Progenitor cell of endocrine pancreas (in vitro differentiated cells): ENCODE measurements at places on chromosomes 13 and 19. TPM values are rescaled to one million over a fixed set of nuclear protein-coding genes. Genes with fewer than 3 reads are reported as not detected.

DNA sequence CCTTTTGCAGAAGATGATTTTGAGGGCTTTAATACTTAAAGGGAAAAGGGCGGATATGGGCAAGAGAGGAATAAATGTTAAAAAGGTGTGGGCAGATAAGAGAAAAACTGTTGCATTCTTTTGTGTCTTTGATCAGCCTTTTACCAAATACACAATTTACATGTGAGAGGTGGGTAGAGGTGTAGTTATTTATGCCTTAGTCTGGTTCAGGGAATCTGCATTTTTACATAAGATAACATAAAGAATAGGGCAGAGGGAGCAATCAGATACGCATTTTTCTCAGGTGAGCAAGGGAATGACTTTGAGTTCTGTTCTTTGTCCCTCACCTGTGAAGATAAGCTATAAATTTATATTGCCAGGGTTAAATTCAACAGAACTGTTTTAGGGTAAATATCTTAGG, 708.4 kb upstream of the SLITRK1 start:
- no peak overlapping the region for H3K27ac ChIP-seq
- H3K4me1 ChIP-seq = peaks cover 13% of the 10 kb centered on the region
- DNase-seq = no peak
- H3K4me3 ChIP-seq = no peak overlapping the region
- no peaks in the 10 kb centered on the region for H3K36me3 ChIP-seq
- H3K27me3 ChIP-seq = no peaks in the 10 kb centered on the region

Gene GAPDHS
- not detected in 2 replicates for total RNA-seq

DNA sequence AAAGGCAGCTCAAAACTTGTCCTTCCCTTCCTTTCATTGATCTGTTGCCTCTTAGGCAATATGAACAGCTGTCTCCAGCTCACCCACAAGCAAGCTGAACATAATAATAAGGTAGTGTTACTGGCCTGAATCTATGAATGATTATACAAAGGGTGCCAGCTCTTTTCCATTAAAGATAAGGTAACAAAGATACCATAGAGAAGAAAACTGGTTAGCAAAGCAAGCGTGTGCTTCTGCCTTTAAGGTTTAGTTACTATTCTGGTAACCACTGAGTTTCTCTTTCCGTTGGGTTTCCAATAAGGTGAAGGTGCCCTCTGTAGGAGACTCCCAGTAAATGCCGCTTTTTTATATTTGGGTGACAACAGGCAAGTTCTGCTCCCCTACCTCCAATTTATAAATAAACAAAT, 12.1 kb upstream of the DACH1 start:
- no peak overlapping the region for H3K4me3 ChIP-seq
- H3K27ac ChIP-seq = peak overlapping the region; percentile 57
- DNase-seq = no peak
- peaks cover 4% of the 10 kb centered on the region for H3K36me3 ChIP-seq
- no peaks in the 10 kb centered on the region for H3K27me3 ChIP-seq

DNA sequence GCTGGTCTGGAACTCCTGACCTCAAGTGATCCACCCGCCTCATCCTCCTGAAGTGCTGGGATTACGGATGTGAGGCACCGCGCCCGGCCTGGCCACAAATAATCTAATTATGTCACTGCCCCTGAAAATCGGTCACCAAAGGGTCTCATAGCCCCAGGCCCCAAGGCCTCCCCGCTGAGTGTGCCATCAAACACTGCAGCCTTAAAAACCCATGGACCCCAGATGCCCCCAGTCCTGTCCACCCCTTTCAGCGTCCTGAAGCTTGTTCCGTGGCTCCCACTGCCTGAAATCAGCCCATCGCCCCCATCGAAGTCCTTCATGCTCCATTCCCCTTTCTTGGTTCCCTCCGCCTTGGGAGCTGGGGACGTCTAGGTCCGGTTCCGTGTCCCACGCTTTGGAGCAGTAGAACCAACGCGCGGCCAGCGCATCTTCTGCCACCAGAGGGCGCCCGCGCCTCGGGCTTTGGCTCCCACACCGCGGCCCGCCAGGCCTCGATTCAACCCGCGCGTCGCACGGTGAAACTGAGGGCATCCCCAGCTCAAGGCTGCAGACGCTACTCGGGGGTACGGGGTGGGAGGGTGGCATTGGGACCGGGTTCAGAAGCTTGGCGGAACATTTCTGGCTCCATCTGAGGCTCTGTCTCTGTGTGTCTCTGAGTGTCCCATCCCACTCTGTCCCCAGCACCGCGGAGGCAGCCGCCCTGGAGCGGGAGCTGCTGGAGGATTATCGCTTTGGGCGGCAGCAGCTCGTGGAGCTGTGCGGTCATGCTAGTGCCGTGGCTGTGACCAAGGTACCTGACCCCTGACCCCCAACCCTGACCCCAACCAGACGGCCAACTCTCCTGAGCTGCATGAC, 3.5 kb downstream of the YJEFN3 start:
- no peak overlapping the region for H3K4me3 ChIP-seq
- no peaks in the 10 kb centered on the region for H3K4me1 ChIP-seq
- H3K36me3 ChIP-seq = peaks cover 6% of the 10 kb centered on the region
- H3K27me3 ChIP-seq = peaks cover 10% of the 10 kb centered on the region

- H3K4me3 ChIP-seq = peak overlapping the region; percentile 63
- H3K27me3 ChIP-seq = peaks cover 62% of the 10 kb centered on the region
- H3K36me3 ChIP-seq = peaks cover 4% of the 10 kb centered on the region
- DNase-seq = no peak
- H3K27ac ChIP-seq = peak overlapping the region; percentile 93
- H3K4me1 ChIP-seq = peaks cover 33% of the 10 kb centered on the region
Measured at GRCh38 chr13:94708031-94708859, 4.1 kb downstream of the SOX21 start.

DNA sequence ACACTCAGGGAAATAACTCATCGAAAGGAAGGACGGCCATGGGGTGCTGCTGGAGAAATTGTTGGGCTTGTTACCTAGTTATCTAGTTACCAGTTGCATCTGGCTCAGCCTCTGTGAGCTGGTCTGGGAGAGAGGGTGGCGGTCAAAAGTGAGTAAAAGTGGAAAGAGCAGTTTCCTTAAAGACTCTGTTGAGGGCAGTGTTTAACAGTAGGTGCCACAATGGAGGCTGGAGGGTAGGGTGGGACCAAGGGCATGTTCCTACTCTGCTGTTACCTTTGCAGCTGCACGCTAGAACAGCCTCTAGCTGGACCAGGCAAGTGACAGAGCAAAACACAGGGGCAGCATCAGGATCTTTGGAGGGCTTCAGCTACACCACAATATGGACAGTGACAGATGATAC, 228.8 kb upstream of the STARD13 start:
- no peaks in the 10 kb centered on the region for H3K4me1 ChIP-seq
- H3K27me3 ChIP-seq = no peaks in the 10 kb centered on the region
- H3K36me3 ChIP-seq = no peaks in the 10 kb centered on the region
- no peak overlapping the region for H3K27ac ChIP-seq
- no peak for DNase-seq

- no peak overlapping the region for H3K4me3 ChIP-seq
- no peak for DNase-seq
- no peaks in the 10 kb centered on the region for H3K4me1 ChIP-seq
- H3K27ac ChIP-seq = no peak overlapping the region
- no peaks in the 10 kb centered on the region for H3K36me3 ChIP-seq
Measured at GRCh38 chr19:56664511-56664910, 7.0 kb downstream of the ZNF835 start.

GRCh38 chr13:108669381-108669780, 40.0 kb downstream of the MYO16 start:
- DNase-seq = no peak
- no peaks in the 10 kb centered on the region for H3K27me3 ChIP-seq
- H3K4me3 ChIP-seq = no peak overlapping the region
- no peak overlapping the region for H3K27ac ChIP-seq
- no peaks in the 10 kb centered on the region for H3K4me1 ChIP-seq

- H3K4me3 ChIP-seq = peak overlapping the region; percentile 63
- peak overlapping the region; percentile 97 for H3K27ac ChIP-seq
- peaks cover 5% of the 10 kb centered on the region for H3K36me3 ChIP-seq
- H3K4me1 ChIP-seq = peaks cover 48% of the 10 kb centered on the region
- no peak for DNase-seq
- H3K27me3 ChIP-seq = no peaks in the 10 kb centered on the region
Measured at GRCh38 chr19:5131506-5132205, 162.7 kb downstream of the KDM4B start.

Gene PLK5
- total RNA-seq = 0.26 and 0.38 TPM in 2 replicates

- no peaks in the 10 kb centered on the region for H3K36me3 ChIP-seq
- DNase-seq = no peak
- H3K4me1 ChIP-seq = peaks cover 2% of the 10 kb centered on the region
- H3K4me3 ChIP-seq = no peak overlapping the region
- no peak overlapping the region for H3K27ac ChIP-seq
Measured at GRCh38 chr13:75687150-75687763, 51.1 kb downstream of the LMO7 start.

GRCh38 chr13:19185086-19185864, 3.7 kb upstream of the TUBA3C start:
- no peak overlapping the region for H3K4me3 ChIP-seq
- peaks cover 1% of the 10 kb centered on the region for H3K36me3 ChIP-seq
- no peak overlapping the region for H3K27ac ChIP-seq
- DNase-seq = no peak
- no peaks in the 10 kb centered on the region for H3K4me1 ChIP-seq

GRCh38 chr13:59588717-59589067, 575.0 kb downstream of the DIAPH3 start:
- H3K27ac ChIP-seq = no peak overlapping the region
- no peak for DNase-seq
- no peak overlapping the region for H3K4me3 ChIP-seq

GRCh38 chr19:20060282-20060681, 17.5 kb upstream of the ZNF90 start:
- peaks cover 3% of the 10 kb centered on the region for H3K36me3 ChIP-seq
- no peaks in the 10 kb centered on the region for H3K4me1 ChIP-seq
- H3K27me3 ChIP-seq = no peaks in the 10 kb centered on the region
- no peak for DNase-seq
- no peak overlapping the region for H3K27ac ChIP-seq
- H3K4me3 ChIP-seq = no peak overlapping the region

DNA sequence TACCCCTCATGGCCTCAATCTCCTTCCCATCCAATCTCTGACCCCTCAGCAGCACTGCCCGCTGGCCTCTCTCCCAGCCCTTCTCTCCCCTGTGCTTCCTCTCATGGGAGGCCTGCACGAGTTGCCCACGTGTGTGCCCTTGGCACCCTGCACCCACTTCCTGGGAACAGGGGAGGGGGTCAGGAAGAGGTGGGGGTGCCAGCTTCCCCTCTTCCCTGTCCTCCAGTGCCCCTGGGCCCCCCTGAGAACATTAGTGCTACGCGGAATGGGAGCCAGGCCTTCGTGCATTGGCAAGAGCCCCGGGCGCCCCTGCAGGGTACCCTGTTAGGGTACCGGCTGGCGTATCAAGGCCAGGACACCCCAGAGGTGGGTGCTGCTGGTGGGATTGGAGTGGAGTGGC, 19.2 kb downstream of the AXL start:
- DNase-seq = no peak
- H3K4me3 ChIP-seq = no peak overlapping the region
- H3K4me1 ChIP-seq = no peaks in the 10 kb centered on the region
- no peaks in the 10 kb centered on the region for H3K27me3 ChIP-seq

- H3K27ac ChIP-seq = no peak overlapping the region
- H3K4me3 ChIP-seq = no peak overlapping the region
- no peaks in the 10 kb centered on the region for H3K27me3 ChIP-seq
- peaks cover 2% of the 10 kb centered on the region for H3K36me3 ChIP-seq
- H3K4me1 ChIP-seq = peaks cover 5% of the 10 kb centered on the region
- no peak for DNase-seq
Measured at GRCh38 chr13:97471711-97472110, 37.7 kb downstream of the RAP2A start.

DNA sequence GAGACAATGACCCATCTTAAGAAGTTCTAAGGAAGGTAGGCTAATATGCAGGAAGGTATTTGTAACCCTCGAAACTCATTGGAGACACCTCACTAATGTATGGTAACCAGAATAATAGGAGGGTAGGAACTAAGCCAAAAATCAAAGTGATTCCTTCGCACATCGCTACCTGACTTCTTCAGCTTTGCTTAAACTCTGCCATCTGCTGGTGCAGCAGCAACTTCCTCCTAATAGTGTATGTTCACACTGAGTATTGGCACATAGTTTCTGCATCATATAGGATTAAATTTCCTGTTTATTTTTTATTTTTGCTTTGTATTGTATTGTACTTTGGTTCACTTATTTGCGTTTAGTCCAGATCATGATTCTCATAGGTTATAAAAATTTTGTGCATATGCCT, 676.2 kb downstream of the GPC5 start:
- no peak overlapping the region for H3K27ac ChIP-seq
- H3K4me1 ChIP-seq = no peaks in the 10 kb centered on the region
- no peaks in the 10 kb centered on the region for H3K36me3 ChIP-seq
- DNase-seq = no peak
- H3K27me3 ChIP-seq = peaks cover 9% of the 10 kb centered on the region

Gene QPCTL
- total RNA-seq = 9.0 and 10.8 TPM in 2 replicates

GRCh38 chr19:40280608-40281221, 4.4 kb downstream of the AKT2 start:
- H3K4me1 ChIP-seq = peaks cover 35% of the 10 kb centered on the region
- H3K4me3 ChIP-seq = no peak overlapping the region
- no peaks in the 10 kb centered on the region for H3K27me3 ChIP-seq
- no peaks in the 10 kb centered on the region for H3K36me3 ChIP-seq
- DNase-seq = no peak
- H3K27ac ChIP-seq = peak overlapping the region; percentile 74

GRCh38 chr13:112861876-112862615, 107.0 kb upstream of the MCF2L start:
- no peaks in the 10 kb centered on the region for H3K4me1 ChIP-seq
- H3K27ac ChIP-seq = no peak overlapping the region
- peaks cover 21% of the 10 kb centered on the region for H3K36me3 ChIP-seq
- no peak for DNase-seq
- H3K4me3 ChIP-seq = no peak overlapping the region

Gene CYP4F11
- not detected in 2 replicates for total RNA-seq

DNA sequence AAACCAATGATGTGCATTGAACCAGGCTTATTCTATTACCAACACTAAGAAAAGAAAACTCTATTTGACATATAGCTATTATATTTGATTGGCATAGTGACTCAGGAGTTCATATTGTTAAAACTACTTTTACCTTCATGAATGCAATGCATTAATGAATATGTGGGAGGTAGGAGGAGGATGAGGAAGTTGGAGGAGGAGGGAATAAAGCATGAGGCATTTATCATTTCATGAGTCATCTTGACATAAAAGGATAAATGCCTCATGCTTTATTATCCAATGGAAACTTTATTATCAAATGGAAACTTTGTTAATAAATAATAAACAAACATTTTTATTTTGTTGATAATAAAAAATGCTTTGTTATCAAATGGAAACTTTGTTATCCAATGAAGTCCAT, 116.5 kb downstream of the SPRY2 start:
- no peak overlapping the region for H3K4me3 ChIP-seq
- H3K27ac ChIP-seq = no peak overlapping the region
- DNase-seq = no peak
- no peaks in the 10 kb centered on the region for H3K4me1 ChIP-seq

DNA sequence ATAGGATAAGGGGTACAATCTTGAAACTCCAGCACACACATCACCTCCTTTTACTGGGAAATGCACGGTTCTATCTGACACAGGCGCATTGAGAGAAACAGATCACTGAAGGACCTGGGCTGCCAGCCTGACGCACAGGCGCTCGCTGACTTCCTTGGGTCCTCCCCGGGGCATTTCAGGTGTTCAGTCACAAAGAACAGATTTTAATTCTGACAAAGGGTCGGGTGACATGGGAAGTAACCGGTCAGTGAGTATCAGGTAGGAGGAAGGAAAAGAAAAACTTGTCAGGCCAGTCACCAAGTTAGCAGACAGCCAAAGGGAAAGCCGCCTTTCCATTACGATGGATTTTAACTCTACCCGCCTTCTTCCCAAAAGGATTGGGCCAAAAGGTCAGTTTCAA, 39.6 kb downstream of the INSR start:
- DNase-seq = no peak
- peaks cover 30% of the 10 kb centered on the region for H3K4me1 ChIP-seq
- H3K27ac ChIP-seq = peak overlapping the region; percentile 96
- H3K36me3 ChIP-seq = peaks cover 1% of the 10 kb centered on the region
- no peak overlapping the region for H3K4me3 ChIP-seq
